ENCODE measurements at places on chromosomes 16 and 17.

DNA sequence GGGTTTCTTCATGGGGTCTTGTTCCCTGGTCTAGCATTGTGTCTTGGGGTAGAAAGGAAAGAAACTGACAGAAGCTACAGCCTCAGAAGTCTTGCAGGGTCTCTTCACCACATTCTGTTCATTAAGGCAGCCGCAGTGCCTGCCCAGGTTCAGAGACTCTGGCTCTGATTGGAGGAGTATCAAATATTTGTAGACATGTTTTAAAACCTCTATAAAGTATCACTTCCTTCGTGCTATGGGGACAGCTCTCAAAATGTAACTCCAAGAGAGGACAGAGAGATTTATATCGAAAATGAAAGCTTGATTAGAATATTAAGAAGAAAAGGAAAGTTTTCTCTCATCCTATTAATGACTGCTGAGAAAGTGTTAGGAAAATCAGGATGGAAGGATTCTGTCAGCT, 107.0 kb upstream of the CACNG3 start:
- DNase-seq: no peak

DNA sequence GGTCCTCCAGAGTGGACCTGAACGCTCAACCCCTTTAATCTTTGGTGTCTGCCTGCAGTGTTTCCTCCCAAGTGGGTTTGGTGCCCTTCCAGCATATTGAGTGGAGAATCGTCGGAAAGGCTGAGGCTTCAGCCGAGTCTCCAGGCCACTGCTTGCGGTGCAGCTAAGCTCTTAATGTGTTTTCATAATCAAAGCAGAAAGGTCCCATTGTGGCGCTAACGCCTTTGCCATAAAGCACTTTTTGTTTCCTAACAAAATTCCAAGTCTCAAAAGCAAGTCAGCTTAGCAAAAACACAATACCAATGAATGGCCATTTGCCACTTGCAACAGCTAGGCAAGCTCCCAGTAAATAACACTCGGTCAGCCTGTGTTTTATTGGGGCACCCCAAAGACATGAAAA, 57.6 kb downstream of the KSR1 start:
- DNase-seq: no peak

DNA sequence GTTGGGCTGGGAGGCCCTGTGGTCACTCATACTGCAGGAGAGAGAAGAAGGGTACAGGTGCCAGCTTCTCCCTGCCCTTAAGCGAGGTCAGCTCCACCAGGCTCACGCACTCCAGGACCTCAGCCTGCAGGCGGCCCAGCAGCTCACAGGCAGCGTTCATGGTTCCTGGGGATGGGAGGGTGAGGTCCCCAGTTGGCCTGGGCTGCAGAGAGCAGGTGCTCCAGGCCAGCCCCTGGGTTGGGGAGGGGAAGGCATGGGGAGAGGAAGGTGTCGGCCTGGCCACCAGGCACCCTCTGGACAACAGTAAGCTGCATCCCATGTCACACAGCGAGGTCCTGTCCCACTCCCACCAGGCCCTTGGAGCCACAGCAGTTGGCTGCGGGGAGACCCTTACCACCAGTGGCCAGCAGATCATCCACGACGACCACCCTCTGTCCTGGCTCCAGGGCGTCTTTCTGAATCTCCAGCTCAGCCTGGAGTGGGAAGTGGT, 2.0 kb downstream of the APRT start:
- no peak for DNase-seq

- DNase-seq: no peak
These were observed 1.6 kb upstream of the SEZ6 start for GRCh38 chr17:29007456-29007855.

- DNase-seq: no peak
These were observed 6.5 kb downstream of the FMNL1 start for GRCh38 chr17:45227926-45228762.
